ENCODE measurements at places on chromosomes 12 and 14.

- DNase-seq: no peak
These were observed 190.7 kb downstream of the EXOC5 start for GRCh38 chr14:57078054-57078453.

GRCh38 chr14:22630486-22630885 lies 13.7 kb downstream of the OR6J1 start:
- DNase-seq: no peak

GRCh38 chr12:130976171-130976720 lies 22.5 kb downstream of the ADGRD1 start:
- no peak for DNase-seq

- DNase-seq: no peak
These were observed 265.7 kb downstream of the SNAPC1 start for GRCh38 chr14:62027958-62028357.

- no peak for DNase-seq
These were observed 16.0 kb downstream of the PAPLN start for GRCh38 chr14:73253323-73253610.

GRCh38 chr12:51171884-51172514 lies 936 bp downstream of the TFCP2 start:
- no peak for DNase-seq

DNA sequence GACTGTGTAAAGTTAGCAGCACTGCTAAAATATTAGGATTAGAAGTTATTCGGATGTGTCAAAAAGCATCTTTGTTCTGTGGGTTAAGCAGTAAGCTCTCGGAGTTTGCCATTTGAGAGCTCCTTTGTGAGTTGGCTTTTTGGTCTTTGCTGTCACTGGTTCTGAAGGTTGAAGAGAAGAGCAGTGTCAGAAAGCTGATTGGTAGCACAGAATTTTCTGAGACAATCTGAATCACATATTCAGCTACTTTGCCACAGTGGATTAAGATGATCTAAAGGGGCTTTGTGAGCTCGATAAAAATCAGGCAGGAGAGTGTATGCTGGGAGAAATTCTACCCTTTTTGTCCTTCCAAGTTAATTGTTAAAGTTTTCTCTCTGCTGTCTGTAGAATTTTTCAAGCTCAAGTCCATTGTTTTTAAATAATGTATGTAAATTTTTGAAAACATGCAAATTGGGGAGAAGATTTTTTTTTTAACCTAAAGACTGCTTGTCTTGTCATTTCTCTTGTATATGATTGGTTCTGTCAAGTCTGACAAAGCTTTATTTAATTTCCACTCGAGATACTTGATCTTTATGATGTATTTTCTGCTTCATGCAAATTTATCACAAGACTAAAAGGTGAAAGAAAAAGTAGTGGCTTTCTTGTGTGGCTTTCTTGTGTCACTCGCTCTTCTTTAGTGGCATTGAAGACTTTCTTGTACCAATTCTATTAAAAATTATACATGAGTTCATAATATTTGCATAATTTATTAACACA lies 307.3 kb downstream of the EGLN3 start:
- no peak for DNase-seq

DNA sequence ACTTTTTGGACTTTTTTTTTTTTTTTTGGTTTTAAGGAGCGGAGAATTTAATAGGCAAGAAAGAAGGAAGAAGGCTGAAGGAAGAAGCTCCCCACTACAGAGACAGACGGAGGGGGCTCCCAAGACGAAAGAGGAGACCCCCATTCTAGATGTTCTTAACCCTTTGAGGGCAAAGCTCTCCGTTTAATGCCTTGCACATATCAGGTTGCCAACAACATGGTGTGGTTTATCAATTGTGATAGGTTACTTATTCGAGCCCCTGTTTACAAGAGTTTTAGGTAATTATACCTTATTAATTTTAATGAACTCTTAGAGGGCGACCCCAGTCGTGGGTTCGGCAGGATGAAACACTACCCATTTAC lies 1.2 kb upstream of the FBXO33 start:
- DNase-seq: no peak

DNA sequence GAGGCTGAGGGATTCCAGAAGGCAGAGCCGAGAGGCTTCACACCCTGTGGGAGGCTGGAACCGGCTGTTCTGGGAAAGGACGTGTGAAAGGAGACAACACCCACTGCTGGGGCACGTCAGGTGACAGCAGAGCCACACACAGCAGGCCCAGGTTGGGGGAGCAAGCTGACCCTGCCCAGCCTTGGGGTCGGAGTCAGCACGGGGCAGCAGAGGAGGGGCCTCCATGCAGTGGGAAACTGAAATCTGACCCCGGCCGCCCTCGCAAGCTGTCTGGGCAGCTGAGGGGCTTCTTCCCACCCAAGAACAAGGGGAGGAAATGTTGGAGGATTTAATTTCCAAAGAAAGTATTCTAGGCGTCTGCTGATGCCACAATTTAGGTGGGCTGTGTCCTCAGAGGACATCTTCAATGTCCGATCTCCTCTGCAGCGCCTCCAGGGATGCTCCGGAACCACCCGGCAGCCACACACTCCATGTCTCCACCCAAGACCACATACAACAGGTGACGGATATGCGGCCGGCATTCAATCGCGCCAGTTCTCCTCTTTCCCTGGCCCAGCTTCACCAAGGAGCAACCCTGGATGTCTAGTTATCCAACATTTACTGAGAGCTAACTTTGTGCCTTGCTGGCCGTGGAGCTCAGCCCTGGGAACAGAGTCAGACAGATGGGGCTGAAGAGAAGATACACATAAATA lies 30.7 kb downstream of the SNRNP35 start:
- DNase-seq: no peak

GRCh38 chr12:13537623-13538022 lies 341.1 kb downstream of the EMP1 start:
- DNase-seq: no peak

DNA sequence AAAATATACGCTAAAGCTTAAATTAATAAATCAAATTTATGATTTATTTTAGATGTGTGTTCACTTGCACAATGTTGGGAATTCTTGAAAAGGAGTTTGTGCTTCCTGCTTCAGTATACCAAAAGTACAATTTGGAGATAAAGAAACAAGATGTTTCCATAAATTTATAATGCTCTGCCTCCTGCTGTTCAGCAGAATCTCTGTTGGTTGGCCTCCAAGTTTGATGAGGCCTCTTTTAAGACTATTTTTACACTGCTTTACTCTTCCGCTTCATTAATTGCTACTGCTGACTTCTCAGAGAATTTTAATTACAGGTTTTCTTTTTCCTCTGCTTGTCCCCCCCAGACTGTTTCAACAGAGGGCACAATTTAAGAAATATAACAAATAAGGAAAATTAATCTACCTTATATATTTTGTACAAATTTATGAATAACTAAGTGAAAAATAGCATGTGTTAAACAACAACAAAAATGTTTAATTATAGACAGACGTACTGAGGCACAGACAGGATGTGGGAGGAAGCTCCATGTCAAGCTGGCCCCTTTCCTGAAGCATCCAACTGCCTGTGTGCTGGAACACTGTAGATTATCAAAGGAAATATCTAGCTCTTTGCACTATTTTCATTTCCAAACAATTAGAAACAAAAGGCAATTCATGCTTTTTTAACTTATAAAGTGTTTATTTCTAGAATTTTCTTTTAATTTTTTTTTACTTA lies 83.9 kb downstream of the PIK3C2G start:
- no peak for DNase-seq

- DNase-seq: no peak
These were observed 556.6 kb downstream of the TRHDE start for GRCh38 chr12:72828662-72829324.

DNA sequence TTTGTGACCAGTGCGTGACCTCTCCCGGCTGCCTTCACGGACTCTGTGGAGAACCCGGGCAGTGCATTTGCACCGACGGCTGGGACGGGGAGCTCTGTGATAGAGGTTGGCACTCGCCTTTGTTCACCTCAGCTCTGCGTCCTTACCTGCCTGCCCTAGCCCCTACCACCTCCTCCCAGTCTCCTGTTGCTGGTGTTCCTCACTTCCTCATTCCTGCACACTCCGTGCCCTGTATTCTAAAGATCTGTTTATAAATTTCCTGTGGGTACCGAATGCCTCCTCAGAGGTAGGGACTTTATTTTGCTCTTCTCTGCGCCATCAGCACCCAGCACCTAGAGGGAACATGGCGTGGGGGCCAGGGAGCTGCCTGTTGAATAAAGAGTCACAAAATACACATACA lies 2.3 kb downstream of the DLK1 start:
- no peak for DNase-seq

- no peak for DNase-seq
These were observed 128.2 kb upstream of the NOS1 start for GRCh38 chr12:117489671-117490070.

DNA sequence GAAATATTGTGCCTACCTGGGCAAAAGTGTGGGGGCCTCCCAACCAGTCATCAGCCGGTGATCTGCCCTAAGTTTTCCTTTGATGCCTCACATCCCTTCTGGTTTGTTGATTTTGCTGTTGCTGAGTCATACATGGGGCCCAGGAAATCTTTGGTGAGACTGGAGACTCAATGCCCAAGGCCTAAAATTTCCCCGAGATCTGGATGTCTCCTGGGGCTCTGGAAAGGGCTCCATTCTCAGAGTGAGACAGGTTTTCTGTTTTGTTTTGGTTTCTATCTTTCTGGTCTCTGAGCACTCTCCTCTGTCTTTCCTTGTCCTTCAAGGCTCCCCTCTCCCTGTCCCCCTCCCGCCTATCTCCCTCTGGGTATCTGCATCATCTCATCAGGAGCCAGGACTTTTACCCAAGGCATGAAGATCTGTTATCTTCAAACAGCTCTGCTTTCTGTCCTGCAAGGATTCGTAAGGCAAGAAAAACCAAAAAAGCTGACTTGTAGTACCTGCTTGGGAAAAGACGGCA lies 152.8 kb upstream of the MAX start:
- DNase-seq: no peak

DNA sequence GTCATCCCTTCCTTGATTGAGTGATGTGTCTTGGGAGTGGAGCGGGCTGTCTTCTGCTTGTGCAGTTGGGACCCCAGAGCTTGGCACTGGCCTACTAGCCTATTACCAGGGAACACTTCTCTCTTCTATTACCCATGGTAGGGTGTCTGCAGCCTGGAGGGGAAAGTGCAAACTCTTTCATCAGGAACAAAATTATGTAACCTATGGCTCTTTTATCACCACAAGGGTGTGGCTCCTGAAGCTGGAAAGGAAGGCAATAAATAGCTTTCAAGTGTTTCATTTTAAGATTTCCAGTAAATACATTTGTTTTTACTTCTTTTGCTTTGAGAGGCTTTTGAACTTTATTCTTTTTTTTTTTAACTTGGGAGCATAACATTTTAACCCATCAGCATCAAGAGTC lies 349.7 kb upstream of the FAR2 start:
- no peak for DNase-seq

DNA sequence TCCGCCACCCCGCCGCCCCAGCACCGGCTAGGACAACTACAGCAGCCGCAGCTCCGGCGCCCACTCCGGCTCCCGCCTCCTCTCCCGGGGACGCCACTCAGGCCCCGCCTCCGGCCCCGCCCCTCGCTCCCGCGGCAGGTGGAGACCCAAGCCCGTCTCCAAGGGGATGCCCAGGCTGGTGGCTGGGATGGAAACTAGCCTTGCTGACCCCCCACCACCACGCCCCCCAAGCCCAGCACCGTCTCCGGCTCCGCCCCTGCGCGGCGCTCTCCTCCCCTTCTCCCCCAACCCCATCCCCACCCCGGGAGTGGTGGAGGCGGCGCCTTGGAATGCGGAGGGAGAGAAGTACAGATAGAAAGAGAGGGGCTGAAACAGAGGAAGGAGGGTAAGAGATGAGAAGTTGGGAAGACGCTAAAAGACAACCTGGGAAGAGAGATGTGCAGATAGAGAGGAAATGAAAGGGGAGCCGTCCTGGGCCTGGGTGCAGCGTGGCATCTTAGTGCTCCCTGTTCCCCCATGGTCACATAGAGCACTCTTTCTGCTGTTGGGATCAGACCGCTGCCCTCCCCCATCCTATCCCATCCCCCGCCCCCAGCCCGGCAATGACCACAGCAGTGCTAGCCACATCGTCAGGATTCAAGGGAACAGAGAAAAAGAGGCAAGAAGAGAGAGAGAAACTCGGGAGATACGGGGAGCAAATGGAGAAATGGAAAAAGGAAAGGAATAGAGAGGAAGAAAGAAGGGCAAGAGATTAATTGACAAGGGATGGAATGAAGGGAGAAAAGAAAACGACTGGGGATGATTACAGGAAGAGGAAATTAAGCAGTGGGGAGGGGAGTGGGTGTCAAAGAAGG lies at the start of gene ITGA7:
Gene ITGA7, minus strand, starts transcription at position 64 of the 854 bp plus-strand sequence. CDS start 222 bp downstream, outside the sequence.
- DNase-seq: peak; percentile 41

GRCh38 chr14:103520657-103521437 lies 1.8 kb downstream of the CKB start:
- DNase-seq: no peak

DNA sequence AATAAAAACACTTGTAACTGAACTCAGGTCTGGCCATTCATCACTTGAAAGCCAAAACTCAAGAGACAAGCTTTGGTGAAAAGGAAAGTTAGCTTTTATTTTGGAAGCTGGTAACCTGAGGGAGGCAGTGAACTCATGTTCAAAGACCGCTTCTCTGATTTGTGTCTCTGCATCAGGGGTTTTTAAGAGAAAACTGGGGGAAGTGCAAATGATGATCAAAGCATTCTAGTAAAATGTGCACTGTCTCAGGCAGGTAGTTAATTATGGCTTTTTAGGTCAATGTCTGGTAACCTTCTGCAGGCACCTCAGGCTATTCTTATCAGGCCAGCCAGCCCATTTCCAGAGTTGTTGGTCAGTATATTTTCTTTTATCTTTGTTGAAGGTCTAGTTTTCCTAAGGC lies 162.2 kb downstream of the SYT10 start:
- DNase-seq: no peak

DNA sequence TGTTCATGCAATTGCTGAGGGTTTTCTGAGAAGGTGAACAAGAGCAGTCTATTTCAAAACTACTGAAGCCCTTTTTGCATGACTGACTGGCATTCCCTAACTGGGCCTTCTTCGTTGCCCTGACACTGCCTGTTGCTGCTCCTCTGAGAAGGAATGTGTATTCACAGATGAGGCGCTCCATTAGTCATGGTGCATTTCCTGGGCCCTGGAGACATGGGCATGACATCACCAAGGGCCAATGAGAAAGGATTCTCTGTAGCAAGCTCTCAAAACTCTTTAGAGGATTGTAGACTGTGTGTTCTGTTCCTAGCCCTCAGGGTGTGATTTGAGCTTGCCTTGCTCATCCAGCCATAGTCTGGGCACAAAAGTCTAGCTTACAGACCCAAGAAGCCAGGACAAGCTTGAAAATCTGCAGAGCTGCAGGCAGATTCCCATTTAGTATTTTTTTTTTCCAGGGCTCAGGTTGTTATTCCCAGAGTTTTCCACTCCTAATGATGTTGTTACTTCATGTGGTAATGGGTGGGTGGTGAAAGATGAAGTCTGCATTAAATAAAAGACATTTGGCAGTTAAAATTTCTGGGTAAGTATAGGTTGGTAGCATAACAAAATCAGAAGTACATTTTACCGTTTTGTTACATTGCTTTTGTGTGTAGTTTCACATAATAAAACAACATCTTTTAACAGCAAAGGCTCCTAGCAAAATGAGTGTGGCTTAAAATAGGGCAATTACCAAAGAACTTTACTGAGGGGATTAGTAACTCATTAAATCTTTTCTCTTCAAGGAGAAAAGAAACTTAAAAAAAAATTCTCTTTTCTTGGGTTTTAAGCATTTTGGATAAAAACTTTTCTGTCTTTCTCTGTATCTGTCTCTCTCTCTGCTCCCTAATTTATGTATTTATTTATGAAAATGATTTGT lies 318.4 kb downstream of the RAD51B start:
- no peak for DNase-seq

GRCh38 chr14:101087614-101088394 lies 184.3 kb upstream of the RTL1 start:
- DNase-seq: no peak

All from stimulated activated CD4-positive, alpha-beta T cell treated with anti-CD3 and anti-CD28 coated beads, TNF-alpha, amount 100 ng/mL, for 24 hours (primary cell).